ENCODE measurements at places on chromosomes 16 and 17.

- no peak for DNase-seq
These were observed 78.1 kb downstream of the LMF1 start for GRCh38 chr16:892536-893255.

- DNase-seq: no peak
These were observed 15.3 kb downstream of the ENGASE start for GRCh38 chr17:79089720-79090442.

DNA sequence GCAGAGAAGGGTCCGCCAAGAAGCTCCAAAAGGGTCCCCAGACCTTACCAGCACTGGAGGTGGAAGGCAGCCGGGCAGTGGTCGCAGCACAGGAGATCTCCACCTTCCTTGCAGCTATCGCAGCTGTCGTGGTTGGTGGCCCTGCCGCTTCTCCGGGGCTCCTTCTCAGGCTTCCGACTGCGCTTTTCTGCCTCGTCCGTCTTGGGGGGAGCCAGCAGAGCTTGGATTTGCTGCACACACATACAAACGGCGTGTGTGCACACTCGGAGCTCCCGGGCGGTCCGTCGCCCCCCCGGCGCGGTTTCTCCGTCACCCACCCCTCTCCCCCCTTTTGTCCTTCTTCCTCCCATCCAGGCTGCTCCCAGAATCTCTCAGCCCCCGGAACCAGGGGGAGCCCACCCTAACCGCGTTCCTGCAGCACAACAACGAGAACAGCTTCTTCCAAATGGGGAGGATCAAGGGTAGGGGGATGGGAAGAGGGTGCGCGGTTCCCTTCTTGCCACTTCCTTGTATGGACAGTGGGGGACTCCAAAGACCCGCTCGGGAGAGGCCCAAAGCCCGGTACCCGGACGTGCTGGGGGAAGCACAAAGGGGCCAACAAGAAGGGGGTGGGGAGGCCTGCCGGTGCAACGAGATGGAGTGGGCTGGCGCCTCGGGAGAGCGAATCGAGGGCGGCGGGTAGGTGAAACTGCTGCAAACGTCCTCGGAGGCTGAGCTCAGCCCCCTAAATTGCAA lies 1.1 kb downstream of the PHF12 start:
- peak; percentile 34 for DNase-seq

GRCh38 chr17:82242977-82243647 lies 14.3 kb downstream of the SLC16A3 start:
- no peak for DNase-seq

- no peak for DNase-seq
These were observed 27.7 kb downstream of the USP7 start for GRCh38 chr16:8935989-8936388.

GRCh38 chr17:82217120-82217529 lies 4.5 kb upstream of the CCDC57 start:
- no peak for DNase-seq

DNA sequence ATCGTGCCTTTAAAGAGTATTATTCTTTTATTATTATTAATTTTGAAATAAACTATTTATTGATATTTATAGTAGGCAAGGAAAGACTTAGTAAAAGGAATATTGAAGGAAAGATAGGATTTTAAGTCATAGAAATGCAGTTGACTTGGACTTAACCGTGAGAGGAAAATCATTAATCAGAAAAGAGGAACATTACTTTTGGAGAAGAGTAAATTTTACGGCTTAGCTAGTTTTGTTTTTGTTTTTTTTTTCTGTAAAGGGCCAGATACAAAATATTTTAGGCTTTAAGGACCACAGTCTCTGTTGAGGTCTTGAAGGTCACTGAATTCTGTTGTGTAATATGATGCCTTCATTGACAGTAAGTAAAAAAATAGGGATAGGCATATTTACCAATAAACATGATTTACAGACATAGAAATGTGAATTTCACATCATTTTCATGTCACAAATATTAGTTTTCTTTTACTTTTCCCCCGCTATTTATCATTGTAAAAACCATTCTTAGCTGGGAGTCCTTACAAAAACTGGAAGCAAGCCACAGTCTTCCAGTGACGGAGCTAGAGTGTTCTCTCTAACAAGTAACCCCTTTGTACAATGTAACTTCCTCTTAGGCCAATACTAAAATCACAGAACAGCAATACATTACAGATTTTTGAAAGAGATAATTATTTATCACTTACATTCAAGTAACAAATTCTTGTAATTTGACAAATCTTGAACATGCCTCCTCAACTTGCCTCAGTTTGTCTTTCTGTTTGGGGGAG lies 2.3 kb upstream of the KCNJ16 start:
- no peak for DNase-seq

GRCh38 chr16:20291208-20292206 lies 35.8 kb downstream of the GP2 start:
- no peak for DNase-seq

DNA sequence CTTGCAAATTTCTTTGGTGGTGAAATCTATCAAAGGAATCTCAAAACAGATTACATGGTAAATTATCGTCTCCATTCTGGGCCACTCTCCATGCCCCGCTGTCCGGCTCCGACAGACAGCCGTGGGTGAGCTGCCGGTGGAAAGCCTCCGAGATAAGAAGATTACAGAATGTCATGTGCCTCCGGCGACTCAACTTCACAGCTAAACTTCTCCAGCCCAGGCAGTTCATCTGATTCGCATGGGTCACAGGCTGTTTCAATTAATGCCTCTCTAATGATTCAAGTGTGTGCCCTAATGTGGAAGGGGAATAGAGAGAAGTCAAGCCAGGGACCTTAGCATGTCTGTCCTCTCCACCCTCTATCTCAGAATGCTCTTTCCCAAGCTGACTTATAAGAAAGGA lies 520.8 kb upstream of the ZFHX3 start:
- DNase-seq: no peak

GRCh38 chr16:89561142-89561883 lies 831 bp downstream of the RPL13 start:
- DNase-seq: no peak

GRCh38 chr16:75219088-75219487 lies 300 bp downstream of the CTRB1 start:
- no peak for DNase-seq

DNA sequence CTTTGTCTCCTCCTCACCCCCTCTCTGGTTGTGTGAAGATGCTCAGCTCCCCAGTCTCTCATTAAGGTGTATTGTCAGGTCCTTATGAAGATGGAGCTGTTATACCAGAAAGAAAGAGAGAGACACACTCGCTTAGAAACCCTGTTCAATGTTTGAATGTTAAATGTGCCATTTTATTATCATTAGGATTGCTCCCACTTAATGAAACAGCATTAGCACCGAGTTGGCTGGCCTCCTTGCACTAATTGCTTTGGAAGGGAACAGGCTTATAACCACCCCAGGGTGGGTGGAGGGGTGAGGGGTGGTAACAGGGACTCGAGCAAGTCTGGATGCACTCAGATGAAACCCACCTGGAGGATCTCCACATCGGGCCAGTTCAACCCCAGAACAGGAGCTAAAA lies 14.4 kb downstream of the PIPOX start:
- DNase-seq: no peak

DNA sequence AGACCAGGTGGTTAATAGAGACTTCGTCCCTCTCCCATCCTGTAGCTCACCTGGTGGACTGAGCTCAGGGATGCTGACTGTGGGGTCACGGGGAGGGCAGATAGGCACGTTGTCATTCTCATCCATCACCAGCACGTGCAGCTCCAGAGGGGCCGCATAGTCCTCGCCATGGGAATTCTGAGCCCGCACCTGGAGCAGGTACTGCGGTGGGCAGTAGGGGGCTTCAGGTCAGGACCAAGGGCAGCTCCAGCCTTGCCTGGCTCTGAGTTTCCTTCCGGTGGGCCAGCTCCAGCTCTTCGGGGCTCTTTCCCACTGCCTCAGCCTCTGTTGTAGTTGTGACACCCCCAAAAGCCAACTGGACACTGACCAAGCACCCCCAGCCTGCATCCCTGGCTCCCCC lies 5.6 kb downstream of the CDH16 start:
- DNase-seq: no peak

DNA sequence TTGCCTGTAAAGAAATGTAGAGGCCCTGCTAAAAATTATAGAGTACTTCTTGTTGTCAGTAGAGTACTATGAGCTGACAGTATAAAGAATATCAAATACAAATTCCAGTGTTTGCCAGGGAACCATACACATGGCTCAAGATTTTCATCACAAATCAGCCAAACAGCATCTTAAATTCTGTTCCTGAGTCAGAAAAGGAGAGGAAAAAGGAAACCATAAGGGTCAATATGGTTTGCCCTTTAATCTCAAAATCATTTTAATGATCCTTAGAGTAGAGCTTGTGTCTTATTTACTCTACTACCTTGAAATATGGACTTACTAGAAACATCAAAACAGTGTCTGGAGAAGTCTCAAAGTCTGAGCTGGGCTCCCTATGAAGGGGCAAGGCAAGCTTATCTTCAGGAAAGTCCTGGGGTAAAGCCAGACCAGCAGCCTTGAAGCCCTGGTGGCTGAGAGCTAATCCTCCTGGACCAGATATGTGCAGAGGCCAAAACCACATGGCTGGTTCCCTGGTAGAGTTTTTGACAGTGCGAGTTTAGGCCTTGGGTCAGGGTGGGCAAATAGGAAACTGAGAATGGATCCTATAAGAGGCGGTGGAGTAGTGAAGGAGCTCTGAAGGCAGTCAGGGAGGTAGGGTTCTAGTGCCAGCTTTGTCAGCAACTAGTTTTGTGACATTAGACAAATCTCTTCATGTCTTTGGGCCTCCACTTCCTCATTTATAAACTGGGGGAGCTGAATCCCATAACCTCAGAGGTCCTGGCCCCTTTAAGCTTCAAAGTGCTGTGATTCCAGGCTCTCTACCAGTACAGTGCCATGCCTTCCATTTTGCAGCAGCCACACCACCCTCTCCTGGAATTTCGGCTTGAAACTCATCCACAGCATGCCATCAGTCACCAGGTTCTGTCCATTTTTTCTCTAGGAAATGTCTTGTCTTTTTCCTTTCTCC lies 38.9 kb downstream of the MRTFB start:
- DNase-seq: no peak

- no peak for DNase-seq
These were observed 28.7 kb downstream of the ABR start for GRCh38 chr17:1150863-1151600.

DNA sequence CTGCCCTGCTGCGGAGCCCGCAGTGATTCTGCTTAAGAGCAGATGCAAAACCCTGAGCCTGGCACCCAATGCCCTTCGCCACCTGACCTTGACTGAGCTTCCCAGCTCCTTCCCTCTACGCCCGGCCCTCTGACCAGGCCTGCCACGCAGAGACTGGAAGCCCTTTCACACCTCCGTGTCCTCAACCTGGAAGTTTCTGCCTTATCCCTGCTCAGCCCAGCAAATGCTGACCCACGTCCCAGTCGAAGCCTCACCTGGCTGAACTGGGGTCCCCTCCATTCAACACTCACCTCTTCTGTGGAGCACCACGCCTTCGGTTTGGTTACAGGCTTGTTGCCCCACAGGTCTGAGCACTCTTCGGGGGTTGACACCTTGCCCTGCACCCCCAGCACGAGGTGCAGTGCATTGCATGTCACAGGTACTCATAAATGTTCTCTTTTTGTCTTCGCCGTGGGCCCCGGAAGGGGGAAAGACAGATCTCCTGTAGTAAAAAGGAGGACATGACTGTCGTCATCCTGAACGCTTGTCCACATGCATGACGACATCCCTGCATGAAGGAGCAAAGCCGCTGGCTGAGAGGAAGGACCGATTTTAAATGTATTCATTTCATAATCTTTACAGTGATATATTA lies 153.6 kb upstream of the TNRC6C start:
- no peak for DNase-seq

GRCh38 chr16:8941718-8942344 lies 21.9 kb downstream of the USP7 start:
- DNase-seq: no peak

- DNase-seq: no peak
These were observed 15.5 kb downstream of the NEUROD2 start for GRCh38 chr17:39591958-39592954.

DNA sequence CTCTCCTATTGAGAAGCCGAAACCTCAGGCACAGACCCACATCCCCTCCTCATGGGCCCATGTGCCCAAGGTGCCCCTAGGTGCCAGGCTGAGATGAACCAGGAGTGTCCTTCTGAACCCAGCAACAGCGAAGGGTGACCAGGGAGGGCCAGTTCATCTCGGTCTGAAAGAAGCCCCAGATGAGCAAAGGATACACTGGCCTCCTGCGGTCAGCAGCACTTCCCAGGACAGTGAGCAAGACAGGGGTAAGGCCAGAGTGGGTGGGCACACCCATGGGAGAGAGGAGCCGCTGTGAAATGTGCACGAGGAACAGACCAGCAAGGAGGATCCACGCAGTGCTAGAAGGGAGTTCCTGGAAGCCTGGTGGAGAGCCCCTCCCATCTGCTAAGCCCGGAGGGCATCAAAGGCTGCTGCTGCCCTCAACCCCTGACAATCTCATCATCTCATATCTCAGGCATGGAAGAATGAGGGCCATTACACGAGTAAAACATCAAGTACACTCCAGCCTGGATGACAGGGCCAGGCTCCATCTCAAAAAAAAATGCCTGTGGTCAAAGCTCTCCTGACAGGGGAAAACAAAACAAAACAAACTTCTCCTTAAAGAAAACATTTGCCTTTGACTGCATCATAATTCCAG lies 3.3 kb upstream of the HBZ start:
- no peak for DNase-seq

- DNase-seq: no peak
These were observed 268.6 kb upstream of the FOXF1 start for GRCh38 chr16:86241681-86242080.

GRCh38 chr16:4272114-4272956 lies 488 bp downstream of the TFAP4 start:
- DNase-seq: no peak

DNA sequence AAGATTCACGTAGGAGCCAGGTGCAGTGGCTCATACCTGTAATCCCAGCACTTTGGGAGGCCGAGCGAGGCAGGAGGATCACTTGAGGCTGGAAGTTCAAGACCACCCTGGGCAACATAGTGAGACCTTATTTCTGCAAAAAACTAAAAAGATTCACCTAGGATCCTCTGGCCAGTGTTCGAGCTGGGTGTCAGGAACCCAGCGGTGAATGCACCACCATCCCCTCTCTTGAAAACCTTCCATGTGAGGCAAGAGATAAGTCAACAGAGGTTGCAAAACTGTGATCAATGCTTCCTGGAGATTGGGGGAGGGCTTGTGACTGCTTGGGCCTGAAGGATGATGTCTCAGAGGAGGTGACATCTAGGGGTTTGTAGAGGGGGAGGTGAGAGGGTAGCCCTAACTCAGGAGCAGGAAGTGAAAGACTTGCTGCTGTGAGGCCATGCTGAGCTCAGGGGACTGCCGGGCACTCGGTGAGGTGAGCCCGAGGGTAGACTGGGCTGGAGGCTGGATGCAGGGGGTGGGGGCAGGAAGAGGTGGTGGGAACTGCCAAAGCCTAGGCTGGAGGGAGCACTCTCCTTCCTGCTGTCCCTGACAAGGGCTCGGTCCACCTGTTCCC lies 11.7 kb downstream of the GJD3 start:
- no peak for DNase-seq

Data from stimulated activated CD8-positive, alpha-beta memory T cell treated with anti-CD3 and anti-CD28 coated beads, Interleukin-7, amount 100 ng/mL, for 48 hours (primary cell).